ENCODE measurements at places on chromosomes 1 and 21. TPM values are rescaled to one million over a fixed set of nuclear protein-coding genes. Genes with fewer than 3 reads are reported as not detected.

- no peak for DNase-seq
These were observed 13.8 kb downstream of the OLIG2 start for GRCh38 chr21:33039536-33039935.

DNA sequence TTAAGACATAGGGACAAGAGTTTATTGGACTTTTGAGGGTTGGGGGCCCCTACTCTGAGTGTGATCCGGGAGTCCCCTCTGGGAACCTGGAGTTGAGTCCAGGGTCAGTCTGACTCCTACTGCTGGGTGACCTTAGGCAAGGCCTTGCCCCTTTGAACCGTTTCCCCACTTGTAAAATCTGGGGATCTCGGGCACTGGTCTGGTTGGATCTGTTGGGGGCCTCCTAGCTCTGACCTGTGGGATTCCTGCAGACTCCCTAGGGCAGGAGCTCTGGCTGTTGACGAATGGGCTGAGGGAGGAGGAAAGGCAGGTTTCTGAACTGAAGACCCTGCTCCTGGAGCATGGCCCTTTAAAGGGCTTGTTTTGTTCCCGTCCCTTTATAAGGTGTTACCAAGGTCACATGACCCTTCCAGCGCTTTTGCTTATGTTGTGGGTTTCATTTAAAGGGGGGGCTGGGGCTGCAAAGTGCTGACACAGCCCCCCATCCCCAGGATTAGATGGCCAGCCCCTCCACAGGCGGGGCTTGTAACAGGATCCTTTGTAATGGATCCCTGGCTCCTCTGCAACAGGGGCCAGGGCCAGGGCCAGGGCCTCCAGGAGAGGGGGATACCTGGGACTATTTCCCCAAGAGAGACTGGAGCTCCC is 50.7 kb downstream of the YARS1 start:
- no peak for DNase-seq

DNA sequence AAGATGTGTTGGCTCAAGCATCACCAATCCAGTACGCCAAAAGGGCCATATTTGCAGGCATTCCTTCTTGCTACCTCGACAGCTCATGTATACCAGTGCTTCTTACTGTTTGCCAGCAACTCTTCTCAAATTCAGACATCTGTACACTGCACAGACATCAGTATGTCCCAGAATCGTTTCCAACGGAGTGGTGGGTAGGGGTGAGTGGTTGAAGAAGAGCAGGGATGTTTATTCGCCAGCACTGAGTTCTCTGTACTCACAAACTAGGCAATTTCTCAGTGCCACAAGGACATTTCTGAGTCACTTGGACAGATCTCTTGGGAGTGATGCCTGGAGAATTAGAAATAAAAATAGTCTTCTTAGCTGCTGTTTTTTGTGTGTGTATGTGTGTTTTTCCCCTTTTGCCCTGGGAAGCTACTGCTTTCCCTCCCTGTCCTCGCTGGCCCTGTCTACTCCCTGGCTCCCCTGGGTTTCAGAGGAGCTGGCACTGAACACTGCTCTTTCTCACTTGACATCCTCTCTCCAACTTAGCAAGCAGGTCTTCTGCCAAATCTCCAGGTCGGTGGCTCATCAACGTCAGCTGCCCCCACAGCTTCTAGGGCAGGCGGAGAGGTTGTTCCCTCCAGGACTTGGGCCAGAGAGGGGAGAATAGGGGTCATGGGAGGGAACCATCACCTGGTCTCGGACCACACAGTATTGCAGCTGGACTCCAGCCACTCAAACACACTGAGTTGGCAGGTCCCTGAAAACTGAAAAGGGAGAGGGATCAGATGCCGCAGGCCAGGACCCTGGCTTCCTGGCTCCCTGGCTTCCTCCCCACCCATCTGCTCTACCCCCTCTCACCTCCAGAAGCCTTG is 90.5 kb downstream of the NMNAT2 start:
- peak; percentile 83 for DNase-seq

GRCh38 chr1:167090314-167090942 is at the start of gene GPA33:
TSS of gene GPA33 (minus strand) at chr1:167090377. CDS start at chr1:167090287, 90 bp downstream.
- no peak for DNase-seq

DNA sequence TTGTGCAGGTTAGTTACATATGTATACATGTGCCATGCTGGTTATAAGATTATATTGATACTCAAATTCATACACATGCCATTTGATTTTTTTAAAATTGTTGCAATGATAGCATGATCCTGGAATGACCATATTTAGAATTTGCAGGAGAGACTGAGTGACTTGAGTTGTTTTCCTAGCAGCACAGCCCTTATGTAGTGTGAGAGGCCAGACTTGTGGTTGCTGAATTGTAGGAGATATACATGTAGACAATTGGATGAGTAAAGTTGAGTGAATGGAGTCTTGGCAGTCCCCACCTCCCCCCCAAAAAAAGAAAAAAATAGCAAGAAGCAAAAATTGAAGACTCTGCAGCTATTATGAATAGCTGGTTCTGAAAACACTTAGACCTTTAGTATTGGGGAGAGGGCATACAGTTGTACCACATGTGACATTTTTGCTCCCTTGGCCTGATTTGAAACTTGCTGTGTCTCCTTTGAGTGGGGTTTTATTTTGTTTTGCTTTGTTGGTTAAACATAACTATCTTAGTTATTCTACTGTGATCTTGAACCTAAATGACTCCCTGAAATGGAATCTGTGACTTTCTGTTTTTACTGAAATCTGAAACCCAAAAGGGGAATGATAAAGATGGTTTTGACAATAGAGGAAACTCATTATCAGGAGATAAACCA is 280.3 kb downstream of the HMCN1 start:
- DNase-seq = no peak

The DAB1 gene
- total RNA-seq = not detected

DNA sequence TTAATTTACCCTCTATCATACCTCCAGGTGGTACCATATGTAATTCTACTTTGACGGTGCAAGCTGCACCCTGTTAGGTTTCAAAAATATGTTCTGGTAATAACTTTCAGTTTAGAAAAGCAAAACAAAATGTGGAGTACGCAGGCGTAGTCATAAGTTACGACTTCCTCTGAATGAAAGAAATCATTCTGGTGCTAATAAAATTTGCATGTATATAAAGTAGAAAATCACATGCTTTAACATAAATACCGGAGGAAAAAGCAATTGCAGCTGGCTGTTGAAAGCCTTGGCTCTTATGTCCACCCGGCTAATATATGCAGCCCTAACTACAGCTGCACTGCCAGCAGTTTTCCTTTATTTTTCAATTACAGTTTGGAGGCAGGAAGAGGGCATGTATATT is 65.2 kb upstream of the TMPRSS15 start:
- DNase-seq = no peak

DNA sequence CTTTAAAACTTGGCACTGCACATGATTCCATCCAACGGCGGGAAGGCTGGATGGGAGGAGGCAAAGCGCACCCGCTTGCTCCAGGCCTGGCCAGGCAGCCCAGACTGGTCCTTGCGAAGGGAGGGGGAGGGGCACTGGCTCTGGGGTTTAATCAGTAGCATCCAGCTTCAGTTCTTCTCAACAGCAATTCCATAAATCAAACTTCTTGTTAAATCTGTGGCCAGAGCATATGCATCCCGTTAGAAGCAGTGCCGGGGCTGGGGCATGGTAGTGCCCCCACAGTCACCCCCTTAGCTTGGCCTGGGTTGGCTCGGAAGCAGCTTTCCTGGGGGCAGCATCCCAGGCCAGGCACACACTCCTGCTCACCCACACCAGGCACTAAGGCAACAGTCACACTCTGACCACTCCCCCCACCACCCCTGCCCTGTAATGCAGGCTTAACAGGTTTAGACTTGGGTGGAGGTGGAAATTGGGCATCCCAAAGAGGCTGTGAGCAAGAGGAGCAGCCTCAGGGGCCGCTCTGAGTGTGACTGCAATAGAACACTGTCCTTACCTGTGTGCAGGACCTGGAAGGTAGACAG is 94.1 kb upstream of the CASZ1 start:
- peak; percentile 72 for DNase-seq

GRCh38 chr1:11967028-11967547 is 13.2 kb upstream of the MFN2 start:
- peak; percentile 89 for DNase-seq

DNA sequence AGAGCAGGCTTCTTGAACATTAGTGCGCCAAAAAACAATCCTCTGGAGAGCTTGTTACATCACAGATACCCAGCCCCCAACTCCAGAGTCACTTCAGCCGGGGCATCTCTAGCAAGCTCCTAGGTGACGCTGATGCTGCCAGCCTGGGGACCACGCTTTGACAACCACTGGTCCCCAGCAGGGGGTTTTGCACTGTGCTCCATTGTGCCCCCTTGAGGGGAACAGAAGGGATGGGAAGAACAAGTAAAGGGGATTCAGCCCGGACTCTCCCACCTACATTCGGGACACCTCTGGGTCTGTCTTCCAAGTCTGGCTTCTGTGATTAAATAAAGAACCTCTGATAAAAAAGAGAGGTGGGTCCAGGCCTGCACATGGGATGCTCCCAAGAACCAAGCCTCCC is 60.4 kb downstream of the ATP5PO start:
- DNase-seq = no peak

- DNase-seq = no peak
These were observed 100.5 kb upstream of the COL11A1 start for GRCh38 chr1:103208844-103209243.

The NUDC gene
- total RNA-seq = 17.4 TPM

- DNase-seq = peak; percentile 62
These were observed 61.1 kb upstream of the PDE9A start for GRCh38 chr21:42592156-42592820.

The BMP8A gene
- total RNA-seq = 2.4 TPM

DNA sequence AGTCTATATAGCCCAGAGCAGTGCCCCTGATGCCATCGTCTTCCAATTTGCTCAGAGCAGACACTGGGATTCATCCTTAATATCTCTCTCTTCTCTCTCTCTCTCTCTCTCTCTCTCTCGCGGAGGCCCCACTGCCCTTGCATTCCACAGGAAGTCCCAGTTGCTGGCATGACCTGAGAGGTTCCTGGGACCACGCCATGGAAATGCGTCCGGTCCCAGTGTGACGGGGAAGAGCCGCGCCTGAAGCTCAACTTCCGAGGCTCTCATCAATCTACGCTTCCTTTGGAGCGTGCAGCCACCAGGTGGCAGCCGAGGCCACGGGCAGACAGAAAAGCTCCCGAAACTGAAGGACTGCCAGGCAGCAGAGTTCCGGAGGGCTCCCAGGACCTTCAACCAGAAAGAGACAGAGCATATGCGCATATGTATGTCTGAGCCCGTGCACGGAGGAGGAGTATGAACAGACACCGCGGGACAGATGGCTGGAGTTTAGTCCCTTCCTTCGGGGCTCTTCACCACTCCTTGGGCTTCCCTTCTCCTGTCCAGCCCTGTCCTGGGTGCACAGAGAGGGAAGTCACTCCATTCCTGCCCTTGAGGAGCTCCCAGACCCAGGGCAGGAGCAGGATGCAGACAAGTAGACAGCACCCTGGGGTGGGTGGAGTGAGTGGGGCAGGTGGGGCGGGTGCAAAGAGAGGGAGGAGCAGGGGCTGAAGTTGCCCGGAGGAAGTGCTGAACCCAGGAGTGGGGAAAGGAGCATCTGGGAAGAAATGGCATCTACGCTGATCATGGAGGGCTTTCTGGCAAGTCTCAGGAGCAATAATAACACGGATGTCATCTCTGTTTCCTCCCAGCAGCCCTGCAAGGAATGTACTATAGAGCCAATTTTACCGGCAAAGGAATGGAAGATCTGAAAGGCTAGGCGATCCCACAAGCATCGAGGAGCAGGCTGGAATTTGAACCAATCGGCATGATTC is 10.5 kb downstream of the PDZK1IP1 start:
- DNase-seq = peak; percentile 98

DNA sequence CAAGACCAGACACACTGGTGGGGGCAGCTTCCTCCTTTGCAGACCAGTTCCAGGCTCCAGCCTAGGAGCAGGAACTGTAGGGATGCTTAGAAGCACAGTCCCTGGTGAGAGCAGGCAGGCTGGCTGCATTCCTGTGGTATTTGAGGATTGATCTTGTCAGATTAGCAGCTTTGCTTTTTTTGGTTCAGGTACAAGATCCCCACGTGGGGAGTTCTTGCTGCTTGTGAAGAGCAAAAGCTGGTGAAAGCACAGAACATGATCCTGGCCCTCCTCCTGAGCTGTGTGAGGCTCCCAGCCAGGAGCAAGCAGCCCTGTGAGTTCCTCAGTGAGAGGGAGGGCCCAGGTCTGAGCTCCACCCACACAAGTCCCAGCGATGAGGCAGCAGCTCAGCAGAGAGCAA is 75.3 kb upstream of the ARTN start:
- DNase-seq = peak; percentile 97

GRCh38 chr1:30422251-30422650 is 301.1 kb downstream of the MATN1 start:
- no peak for DNase-seq

The KRTAP13-1 gene
- not detected for total RNA-seq

The ARHGEF19 gene
- total RNA-seq = 6.5 TPM

The VSIG8 gene
- total RNA-seq = not detected

The BARHL2 gene
- not detected for total RNA-seq

The DENND2D gene
- total RNA-seq = 4.7 TPM

GRCh38 chr1:230270185-230270558 is 156.0 kb downstream of the PGBD5 start:
- DNase-seq = no peak

- peak; percentile 91 for DNase-seq
These were observed 661 bp downstream of the PLEKHO1 start for GRCh38 chr1:150150133-150151021.

DNA sequence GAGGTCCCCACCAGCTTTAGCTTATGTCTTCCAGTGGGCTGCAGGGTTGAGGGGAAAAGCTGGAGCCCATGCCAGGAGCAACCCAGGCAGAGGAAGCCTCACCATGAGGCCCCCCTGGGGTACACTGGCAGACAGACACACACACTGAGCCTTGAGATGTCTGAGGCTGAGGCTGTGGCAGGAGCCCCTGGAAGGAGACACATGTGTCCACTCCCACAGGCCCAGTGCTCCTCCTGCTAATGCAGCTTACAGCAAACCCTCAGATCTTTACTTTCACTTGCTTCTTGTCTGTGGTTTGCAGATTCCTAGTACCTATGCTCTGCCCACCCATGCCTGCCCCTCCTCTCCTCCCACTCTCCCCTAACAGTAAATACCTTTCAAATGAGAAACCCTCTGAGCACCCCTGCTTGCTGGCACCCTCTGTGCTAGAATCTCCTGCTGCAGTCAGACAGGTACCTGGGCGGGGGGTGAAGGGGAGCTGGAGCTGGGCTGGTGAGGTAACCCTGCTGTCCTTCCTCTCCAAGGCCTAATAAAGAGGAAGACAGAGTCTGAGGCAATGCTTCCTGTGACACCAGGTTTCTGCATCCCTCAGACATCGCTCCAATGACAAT is 63.4 kb upstream of the NEK2 start:
- DNase-seq = no peak

The KIF21B gene
- under 0.01 TPM for total RNA-seq

The CD5L gene
- not detected for total RNA-seq

- peak; percentile 52 for DNase-seq
These were observed 341.8 kb downstream of the RYR2 start for GRCh38 chr1:237383791-237384190.

- DNase-seq = no peak
These were observed 57.9 kb downstream of the ZP4 start for GRCh38 chr1:237832858-237833257.

- peak; percentile 30 for DNase-seq
These were observed 121.9 kb upstream of the BMP8A start for GRCh38 chr1:39369565-39369964.

- DNase-seq = no peak
These were observed 169.2 kb downstream of the LYPLAL1 start for GRCh38 chr1:219342836-219343235.

The MAN1C1 gene
- 28.0 TPM for total RNA-seq

GRCh38 chr21:28431022-28431421 is 561.7 kb downstream of the LTN1 start:
- peak; percentile 58 for DNase-seq
